Pulmonary artery endothelial cell (primary cell): ENCODE measurements at places on chromosomes 4 and X. TPM values are rescaled to one million over a fixed set of nuclear protein-coding genes. Genes with fewer than 3 reads are reported as not detected.

- DNase-seq = no peak
These were observed 8.8 kb downstream of the TMPRSS11D start for GRCh38 chr4:67874986-67875385.

GRCh38 chr4:173230062-173230461 lies 61.5 kb downstream of the GALNT7 start:
- DNase-seq = no peak

- DNase-seq = peak; percentile 5
These were observed 22.8 kb upstream of the CENPVL3 start for GRCh38 chrX:51641421-51642021.

GRCh38 chr4:185721190-185722028 lies 90.6 kb downstream of the SORBS2 start:
- DNase-seq = no peak

DNA sequence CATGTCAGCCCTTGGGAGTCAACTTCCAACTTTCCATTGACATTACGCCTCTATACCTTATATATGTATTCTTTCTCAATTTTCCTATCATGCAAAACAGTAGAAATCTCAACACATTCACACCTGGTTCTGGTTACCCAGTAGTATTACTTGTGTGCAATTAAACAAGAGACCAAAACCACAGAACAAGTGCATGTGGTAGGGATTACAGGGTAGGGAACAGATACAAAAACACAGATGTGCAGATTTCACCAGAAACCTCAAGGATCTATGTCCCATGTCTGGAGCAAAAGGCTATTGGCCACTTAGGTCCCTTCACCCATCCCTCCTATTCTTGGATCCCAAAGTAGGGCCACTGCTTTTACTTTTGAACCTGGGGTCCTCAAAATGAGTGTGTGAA lies 143.6 kb upstream of the ZCCHC13 start:
- DNase-seq = no peak

GRCh38 chr4:41949531-41949930 lies 14.3 kb downstream of the TMEM33 start:
- DNase-seq = no peak

DNA sequence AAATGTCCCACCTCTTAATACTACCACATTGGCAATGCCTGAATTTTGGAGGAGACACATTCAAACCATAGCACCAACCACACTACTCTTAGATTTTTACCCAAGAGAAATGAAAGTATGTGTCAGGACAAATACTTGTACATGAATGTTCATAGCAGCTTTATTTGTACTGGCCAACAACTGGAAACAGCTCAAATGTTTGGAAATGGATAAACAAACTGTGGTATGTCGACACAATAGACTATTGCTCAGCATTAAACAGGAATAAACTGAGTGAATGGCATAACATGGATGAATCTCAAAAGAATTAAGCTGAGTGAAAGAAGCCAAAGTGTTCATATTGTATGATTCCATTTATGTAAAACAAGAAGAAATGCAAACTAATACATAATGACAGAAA lies 18.5 kb upstream of the EDA start:
- no peak for DNase-seq

DNA sequence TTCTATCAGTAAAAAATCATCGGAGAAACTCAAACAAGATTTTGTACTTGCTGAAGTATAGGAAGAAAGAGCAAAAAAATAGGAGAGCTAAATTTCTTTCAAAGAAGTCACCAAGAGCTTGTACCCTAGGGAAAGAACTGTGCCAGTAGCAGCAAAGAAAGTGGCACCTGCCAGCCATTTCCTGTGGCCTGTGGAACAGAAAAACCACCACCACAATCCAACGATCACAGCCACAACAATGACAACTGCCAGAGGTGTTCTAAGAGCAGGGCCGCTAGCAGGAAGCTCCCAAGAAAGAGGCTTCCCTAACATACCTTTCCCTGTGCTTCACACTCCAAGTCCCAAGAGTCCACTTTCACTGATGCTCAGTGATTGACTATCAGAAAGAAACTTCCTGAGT lies 266.1 kb upstream of the GPC4 start:
- DNase-seq = no peak

DNA sequence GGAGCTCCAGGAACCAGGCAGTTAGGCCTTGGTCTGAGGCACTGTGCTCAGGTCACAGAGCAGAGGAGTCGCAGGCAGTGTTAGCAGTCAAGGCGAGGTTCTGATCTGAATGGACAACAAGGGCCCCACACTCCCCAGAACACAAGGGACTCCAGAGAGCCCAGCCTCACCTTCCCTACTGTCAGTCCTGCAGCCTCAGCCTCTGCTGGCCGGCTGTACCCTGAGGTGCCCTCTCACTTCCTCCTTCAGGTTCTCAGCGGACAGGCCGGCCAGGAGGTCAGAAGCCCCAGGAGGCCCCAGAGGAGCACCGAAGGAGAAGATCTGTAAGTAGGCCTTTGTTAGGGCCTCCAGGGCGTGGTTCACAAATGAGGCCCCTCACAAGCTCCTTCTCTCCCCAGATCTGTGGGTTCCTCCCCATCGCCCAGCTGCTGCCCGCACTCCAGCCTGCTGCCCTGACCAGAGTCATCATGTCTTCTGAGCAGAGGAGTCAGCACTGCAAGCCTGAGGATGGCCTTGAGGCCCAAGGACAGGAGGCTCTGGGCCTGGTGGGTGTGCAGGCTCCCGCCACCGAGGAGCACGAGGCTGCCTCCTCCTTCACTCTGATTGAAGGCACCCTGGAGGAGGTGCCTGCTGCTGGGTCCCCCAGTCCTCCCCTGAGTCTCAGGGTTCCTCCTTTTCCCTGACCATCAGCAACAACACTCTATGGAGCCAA lies 26.2 kb downstream of the MAGEA9 start:
- no peak for DNase-seq

GRCh38 chrX:108426262-108426661 lies 12.0 kb downstream of the COL4A6 start:
- DNase-seq = no peak

DNA sequence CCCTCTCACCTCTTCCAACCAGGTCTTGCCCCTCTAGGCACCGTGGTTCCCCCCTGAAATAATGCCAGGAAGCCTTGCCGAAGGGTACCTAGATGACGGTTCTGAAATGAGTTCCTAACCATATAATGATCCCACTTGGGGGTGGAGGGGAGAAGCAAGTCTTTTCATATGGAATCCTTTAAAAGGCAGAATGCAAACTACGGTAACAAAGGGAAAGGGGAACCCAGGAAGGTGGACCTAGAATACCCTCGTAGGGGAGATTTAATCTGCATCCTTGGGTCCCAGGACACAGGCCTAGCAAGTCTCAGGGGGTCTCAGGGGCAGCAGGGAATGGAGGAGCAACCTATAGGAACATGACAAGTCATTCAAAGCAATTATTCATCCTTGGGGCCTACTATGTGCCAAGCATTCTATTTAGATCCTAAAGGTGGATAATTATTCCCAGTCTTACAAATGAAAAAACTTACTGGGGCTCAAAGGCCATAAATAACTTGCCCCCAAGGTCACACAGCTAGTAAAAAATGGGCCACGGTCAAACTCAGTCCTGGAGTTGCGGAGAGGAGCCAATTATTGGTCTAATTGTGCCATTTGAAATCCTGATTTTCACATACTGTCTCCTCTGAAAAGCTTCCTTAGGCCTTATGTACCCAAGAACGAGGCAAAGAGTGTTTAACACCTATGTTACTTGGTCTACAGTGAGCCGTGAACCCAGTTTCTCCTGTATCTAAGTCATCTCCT lies 8.8 kb downstream of the BCOR start:
- no peak for DNase-seq

DNA sequence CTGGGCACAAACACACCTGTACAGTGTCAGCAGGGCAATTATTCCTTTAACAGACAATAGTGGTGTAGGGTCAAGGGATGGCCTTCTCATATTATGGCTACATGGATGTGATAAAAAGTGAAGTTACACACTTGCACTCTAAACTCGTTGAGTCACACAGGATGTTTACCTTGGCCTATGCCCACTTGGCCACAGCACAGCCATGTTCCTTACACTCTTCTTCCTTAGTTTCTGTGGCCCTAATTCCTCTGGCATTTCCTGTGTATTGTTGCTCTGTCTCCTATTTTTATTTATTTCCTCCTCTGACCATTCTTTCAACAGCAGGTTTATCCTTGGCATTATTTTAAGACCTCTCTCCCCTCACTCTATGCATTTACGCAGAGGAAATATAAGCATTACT lies 86.8 kb upstream of the NPFFR2 start:
- peak; percentile 59 for DNase-seq

- no peak for DNase-seq
These were observed 59.7 kb downstream of the LRRC66 start for GRCh38 chr4:51960486-51960885.

GRCh38 chrX:134721766-134722532 lies 63.7 kb upstream of the PLAC1 start:
- DNase-seq = no peak

DNA sequence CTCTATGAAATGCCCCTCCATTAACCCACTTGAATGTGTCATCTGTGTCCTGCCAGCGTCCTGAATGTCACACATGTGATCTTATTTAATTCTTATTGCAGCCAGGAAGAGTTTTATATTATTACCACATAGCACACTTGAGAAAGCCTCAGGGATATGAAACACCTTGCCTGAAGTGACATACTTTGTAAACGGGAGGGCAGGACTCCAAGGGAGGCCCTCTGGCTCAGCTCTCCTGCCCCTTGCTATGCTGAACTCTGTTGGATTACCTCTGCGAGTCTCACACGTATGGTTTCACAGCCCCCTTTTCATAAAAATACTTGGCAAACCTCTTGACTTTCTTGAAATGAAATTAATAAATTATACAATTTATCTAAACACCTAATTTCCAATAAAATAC lies 11.1 kb upstream of the ZCCHC4 start:
- no peak for DNase-seq

- no peak for DNase-seq
These were observed 5.4 kb upstream of the ADGRG2 start for GRCh38 chrX:19127649-19128168.

DNA sequence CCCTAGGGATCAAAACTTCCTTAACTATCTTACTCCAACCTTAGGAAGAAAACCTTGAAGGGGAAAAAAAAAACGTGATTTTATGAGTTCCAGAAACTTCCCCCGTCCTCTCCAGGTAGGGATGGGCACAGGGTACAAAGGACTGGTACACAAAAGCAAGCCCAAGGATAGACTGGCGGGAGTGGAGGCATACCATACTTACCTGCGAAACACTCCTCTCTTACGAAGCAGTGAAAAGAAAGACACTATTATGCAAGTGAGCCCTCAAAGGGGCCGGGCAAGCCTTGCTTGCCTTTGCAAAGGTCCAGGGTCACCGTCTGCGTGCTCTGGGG lies 651 bp downstream of the TSPAN6 start:
- DNase-seq = no peak

DNA sequence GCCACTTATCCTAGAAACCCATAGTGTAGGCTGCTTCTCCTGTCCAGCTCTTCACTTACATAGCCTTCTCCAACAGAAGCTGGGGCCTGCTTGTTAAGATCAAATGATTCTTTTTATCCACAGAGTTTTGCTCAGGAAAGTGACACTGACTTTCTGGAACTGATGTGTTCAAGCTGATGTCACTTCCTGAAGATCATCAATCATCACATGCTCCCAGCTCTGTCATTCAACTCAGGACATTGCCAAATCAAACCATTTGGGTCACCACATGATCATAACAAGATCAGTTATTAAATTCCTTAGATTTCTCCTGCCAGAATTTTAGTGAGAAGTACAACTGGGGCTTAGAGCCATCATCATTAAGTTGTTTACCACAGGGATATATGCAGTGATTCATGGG lies 39.4 kb downstream of the GLRA3 start:
- DNase-seq = no peak

GRCh38 chrX:68413254-68413653 lies 20.0 kb downstream of the OPHN1 start:
- no peak for DNase-seq

DNA sequence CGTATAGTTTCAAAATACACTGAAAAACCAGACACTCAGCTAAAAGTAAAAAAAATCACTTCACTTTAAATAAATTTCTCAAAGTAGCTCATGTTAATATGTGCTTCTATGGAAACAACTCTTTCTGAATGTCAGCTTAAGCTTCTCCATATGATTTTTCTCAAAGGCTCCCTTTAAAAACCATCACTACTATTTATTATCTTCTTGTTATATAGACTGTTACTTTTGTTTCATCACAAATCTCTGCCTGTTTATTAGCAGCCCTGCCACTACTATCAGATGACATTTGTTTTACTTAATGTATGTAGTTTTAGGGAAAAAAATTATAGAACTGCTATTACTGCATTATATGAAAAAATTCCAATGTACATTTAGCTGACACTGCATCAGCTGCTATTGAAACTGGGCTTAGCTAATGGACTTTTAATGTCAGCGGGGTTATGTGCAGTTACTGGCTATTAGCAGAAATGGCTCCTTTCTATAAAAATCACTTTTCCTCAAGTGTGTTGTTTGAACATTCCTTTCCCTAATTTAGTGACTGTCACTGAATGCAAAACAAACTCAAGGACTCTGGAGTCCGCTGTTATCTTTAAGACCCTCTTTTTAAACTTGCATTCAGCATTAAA lies 10.8 kb downstream of the UNC5C start:
- DNase-seq = no peak

DNA sequence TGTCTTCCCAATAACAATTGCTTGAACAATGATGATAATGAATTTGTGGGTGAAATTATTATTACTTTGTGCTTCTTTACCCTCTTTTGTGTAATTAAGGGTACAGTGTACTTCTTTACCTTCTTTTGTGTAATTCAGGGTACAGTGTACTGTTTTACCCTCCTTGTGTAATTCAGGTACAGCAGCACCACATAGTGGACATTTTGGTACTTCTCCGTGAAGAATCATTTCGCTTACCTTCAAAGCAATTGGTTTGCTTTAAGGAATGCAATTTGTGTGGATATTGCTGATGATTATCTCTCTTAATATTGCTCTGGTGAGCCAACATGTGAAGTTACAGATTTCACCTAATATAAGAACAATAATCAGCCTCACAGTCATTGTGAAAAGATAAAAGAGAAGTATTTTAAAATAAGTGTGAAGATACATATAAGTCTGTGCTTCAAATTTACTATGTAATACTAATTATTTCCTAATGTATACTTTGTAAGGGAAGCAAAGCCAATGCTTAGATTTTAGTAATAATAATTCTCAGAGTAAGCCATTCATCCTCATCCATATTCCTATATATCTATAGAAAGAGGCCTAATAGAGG lies 27.2 kb upstream of the SEC24B start:
- no peak for DNase-seq

- no peak for DNase-seq
These were observed 114.0 kb upstream of the ENPEP start for GRCh38 chr4:110361921-110362320.

Gene ERAS
- not detected in 2 replicates for total RNA-seq

Gene HHIP
- total RNA-seq = 217 and 481 TPM in 2 replicates

Gene ARHGAP10
- total RNA-seq = 18.5 and 28.8 TPM in 2 replicates

Gene RGN
- 0.56 and 1.3 TPM in 2 replicates for total RNA-seq

Gene KLF8
- 1.2 and 1.3 TPM in 2 replicates for total RNA-seq

Gene RTL9
- total RNA-seq = not detected in 2 replicates

Gene TMPRSS11A
- not detected in 2 replicates for total RNA-seq

Gene GJB1
- total RNA-seq = not detected in 2 replicates

Gene ATP8A1
- 6.5 and 7.1 TPM in 2 replicates for total RNA-seq
